ENCODE measurements at places on chromosomes 3 and 15.

DNA sequence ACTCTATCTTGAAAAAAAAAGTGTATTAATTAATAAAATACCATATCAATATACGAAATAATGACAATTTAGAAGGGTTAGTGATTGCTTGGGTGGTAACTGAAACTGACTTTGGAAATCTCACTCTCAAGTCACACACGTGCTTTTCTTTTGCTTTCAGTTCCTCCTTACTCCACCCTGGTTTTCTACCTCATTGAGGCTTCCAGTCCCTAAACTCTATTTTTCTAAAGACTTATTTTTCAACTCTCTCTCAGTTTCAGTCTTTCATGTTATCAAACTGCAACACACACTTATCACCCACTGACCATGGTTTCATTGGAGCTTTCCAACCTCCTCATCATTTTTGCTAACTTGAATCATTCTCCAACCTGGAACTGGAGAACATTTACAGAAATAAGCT is 23.5 kb downstream of the IL12A start:
- H3K4me3 ChIP-seq: no peak overlapping the region
- no peaks in the 10 kb centered on the region for H3K36me3 ChIP-seq
- no peak overlapping the region for H3K27ac ChIP-seq

DNA sequence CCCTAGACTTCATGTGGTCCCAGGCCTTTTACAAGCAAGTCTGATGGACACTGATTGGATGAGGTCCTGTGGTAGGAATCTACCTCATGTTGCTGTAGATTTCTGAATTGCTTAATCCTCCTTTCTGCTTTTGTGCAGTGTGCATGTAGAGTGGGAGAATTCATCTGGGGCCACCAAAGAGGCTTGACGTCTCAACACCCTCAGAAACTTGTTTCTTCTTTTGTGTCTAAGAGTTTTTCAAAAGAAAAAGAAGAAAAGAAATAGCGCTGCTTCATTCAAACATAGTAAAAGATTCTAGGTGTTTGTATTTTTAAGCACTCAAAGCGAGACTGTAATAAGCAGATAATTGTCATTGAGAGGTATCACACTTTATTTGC is 46.2 kb downstream of the NR1D2 start:
- H3K36me3 ChIP-seq: no peaks in the 10 kb centered on the region
- H3K4me1 ChIP-seq: peaks cover 11% of the 10 kb centered on the region
- peak overlapping the region; percentile 29 for H3K27ac ChIP-seq
- H3K27me3 ChIP-seq: no peaks in the 10 kb centered on the region

DNA sequence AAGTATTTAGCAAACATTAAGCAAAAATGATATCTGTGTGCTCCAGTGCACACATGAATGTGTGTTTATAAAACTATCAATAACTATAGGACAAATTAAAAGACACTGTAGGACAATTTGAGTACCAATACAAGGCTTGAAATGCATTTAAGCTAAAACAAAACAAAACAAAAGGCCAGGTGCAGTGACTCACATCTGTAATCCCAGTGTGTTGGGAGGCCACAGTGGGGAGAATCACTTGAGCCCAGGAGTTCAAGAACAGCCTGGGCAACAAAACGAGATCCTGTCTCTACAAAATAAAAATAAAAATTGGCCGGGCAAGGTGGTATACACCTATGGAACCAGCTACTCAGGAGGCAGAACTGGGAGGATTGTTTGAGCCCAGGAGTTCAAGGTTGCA is 50.7 kb downstream of the CSNK1G1 start:
- DNase-seq: no peak
- peaks cover 2% of the 10 kb centered on the region for H3K36me3 ChIP-seq
- H3K27ac ChIP-seq: no peak overlapping the region
- H3K4me3 ChIP-seq: no peak overlapping the region
- H3K4me1 ChIP-seq: no peaks in the 10 kb centered on the region
- no peaks in the 10 kb centered on the region for H3K27me3 ChIP-seq

DNA sequence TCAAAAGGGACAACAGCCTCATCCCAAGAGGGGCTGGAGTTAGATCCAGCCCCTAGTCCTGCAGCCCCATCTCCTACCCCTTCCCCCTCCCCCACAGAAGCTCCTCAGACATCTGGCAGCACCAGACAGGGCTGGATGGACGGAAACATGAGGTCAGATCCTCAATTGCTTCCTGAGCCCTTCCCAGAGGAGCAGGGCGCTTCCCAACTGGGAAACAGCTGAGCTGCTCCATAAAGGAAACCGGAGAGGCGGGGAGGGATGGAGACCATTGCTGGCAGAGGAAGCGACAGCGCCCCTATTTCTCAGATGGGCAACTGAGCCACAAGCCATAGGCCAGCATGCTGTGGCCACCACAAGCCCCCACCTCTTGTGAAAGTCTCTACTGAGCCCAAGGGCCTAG is 18.3 kb upstream of the CYP11A1 start:
- DNase-seq: no peak
- H3K27me3 ChIP-seq: peaks cover 40% of the 10 kb centered on the region
- no peak overlapping the region for H3K27ac ChIP-seq
- no peaks in the 10 kb centered on the region for H3K4me1 ChIP-seq
- H3K4me3 ChIP-seq: no peak overlapping the region
- no peaks in the 10 kb centered on the region for H3K36me3 ChIP-seq

GRCh38 chr3:140343211-140344081 is 334.4 kb upstream of the TRIM42 start:
- no peak for DNase-seq
- H3K27ac ChIP-seq: no peak overlapping the region
- no peaks in the 10 kb centered on the region for H3K27me3 ChIP-seq
- H3K4me1 ChIP-seq: no peaks in the 10 kb centered on the region
- H3K4me3 ChIP-seq: no peak overlapping the region
- H3K36me3 ChIP-seq: no peaks in the 10 kb centered on the region

GRCh38 chr3:81908561-81908960 is 147.1 kb upstream of the GBE1 start:
- H3K27ac ChIP-seq: no peak overlapping the region
- H3K4me1 ChIP-seq: no peaks in the 10 kb centered on the region
- no peak for DNase-seq
- no peaks in the 10 kb centered on the region for H3K27me3 ChIP-seq

All from tibial artery (tissue), 4 donors.